ENCODE measurements at places on chromosomes 11 and 22.

GRCh38 chr11:2374456-2375201 lies 2.5 kb upstream of the CD81 start:
- DNase-seq, result no peak

DNA sequence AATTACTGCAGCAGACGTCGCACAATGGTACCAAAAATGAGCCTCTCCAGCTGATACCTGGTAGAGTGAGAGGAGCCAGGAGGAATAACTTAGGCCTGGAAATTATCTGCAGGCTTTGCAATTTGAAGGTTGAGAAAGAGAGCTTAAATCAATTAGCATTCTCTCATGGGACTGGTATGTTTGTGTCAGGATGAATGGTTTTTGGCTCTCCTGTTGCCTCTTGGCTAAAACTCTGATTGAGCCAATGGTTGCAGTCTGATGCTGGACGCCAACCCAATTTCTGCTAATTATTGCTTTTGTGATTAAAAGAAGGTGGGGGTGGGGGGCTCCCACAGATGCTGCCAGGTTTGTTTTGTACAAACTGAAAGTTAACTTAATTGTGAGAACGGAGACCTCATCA lies 12.5 kb upstream of the NELL1 start:
- no peak for DNase-seq

DNA sequence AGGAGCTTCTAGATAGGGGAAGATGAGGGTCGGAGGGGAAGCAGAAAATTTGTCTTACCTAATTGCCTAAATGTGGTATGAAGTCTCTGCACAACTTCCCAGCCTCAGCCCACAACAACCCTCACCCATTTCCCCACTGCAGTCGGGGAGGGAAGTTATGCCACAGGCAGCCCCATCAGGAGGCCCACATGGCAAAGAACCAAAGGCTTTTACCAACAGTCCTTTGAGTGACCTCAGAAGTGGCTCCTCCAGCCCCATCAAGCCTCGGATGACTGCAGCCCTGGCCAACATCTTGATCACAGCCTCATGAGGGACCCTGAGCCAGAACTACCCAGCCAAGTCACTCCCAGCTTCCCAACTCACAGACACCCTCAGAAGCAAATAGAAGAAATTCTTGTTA lies 54.8 kb downstream of the CHST1 start:
- no peak for DNase-seq

DNA sequence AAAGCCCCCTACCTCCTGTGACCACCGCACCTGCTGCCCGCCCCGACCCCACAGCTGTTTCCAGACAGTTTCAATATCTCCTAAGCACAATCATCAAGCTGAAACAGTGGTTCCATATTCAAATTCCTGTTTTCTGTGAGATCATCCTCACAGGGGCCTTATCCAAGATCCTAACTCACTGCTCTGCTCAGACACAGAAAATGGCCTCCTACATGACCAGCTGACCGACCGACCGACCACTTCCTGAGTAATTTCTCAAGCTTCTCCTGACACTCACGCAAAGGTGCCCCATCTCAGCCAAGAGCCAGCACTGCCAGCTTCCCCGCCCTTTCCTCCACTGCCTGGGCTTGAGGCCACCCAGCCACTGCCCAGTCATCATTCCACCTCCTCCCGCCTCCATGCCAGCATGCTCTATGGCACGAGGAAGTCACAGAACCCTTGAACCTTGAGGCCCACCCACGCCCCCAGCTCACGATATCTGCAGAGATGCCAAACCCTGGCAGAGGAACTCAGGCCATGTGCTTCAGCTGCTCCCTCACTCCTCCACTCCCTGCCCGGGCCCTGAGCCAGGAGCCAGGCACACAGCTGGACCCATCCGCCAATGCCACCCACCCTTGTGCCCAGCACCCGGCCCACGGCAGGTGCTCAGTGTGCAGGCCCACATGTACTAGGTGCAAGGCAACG lies 14.0 kb downstream of the KIAA0930 start:
- peak; percentile 46 for DNase-seq

DNA sequence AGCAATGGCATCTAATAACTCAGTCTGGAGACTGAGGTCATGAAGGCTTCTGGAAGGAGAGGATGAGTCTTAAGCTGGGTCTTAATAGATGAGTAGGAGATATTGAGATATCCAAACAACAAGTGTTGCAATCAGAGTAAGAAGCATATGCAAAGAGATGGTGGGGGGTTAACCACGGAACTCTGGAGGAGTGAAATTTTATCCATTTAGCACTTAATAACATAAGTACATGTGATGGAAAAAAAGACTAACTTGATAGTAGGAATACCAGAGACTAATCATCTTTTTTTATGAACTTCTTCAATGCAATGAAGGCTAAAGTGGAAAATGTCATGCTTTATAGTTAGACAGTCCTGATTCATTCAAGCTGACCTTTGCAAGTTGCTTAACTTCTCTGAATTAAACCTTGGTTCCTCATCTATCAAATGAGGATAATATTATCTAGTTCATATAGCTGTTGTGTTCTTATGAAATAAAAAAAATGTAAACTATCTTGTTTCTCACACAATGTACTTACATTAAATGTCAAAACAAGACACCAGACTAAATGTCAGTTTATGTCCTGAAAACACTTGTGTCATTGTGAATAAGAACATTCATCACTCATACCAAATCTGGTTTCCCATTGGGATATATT lies 403.1 kb upstream of the CCDC90B start:
- no peak for DNase-seq

GRCh38 chr11:72305077-72305476 lies 61.1 kb upstream of the PHOX2A start:
- no peak for DNase-seq

- no peak for DNase-seq
These were observed 24.2 kb downstream of the MRE11 start for GRCh38 chr11:94469416-94469815.

GRCh38 chr11:124519850-124520549 lies 23.5 kb downstream of the OR8B12 start:
- DNase-seq, result no peak

- no peak for DNase-seq
These were observed 33.2 kb downstream of the XRCC6 start for GRCh38 chr22:41654322-41654721.

GRCh38 chr11:115869131-115869530 lies 364.9 kb upstream of the CADM1 start:
- DNase-seq, result no peak

DNA sequence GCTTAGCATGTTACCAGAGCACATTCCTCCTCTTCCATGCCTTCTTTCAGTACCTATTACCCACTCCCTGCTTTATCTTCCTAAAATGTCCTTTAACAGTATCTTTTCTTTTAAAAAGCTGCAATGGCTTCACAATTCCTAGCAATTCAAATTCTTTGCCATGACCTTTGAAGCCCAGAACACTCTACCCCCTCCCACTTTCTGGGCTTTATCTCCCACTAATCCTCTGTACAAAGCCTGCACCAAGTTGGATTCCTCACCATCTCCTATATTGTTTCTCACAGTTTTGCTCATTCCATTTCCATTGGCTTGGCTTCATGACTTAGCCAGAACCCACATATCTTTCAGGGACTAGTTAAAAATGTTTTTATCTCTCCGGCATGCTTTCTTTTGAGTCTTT lies 80.9 kb downstream of the FAM76B start:
- DNase-seq, result no peak

- DNase-seq, result no peak
These were observed 548.3 kb downstream of the MIAT start for GRCh38 chr22:27205492-27206373.

- no peak for DNase-seq
These were observed 7.3 kb downstream of the CD6 start for GRCh38 chr11:60978546-60979380.

DNA sequence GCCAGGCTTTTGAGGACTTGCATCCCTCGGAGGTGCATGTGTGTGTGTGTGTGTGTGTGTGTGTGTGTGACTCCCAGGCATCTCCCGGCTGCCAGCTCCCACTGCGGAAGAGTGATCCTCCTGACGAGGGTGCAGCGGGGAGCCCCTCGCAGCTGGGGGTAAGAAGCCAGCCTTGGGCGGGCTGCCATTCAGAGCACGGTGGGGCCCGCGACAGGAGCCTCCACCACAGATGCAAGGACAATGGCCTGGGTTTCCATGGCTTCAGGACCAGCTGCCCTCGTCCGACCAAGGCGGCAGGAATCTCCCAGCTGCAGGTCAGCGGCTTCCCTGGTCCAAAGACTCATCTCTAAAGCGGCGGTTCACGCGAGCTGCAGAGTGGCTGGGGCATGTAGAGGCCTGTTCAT lies 908.5 kb downstream of the BRD1 start:
- no peak for DNase-seq
